ENCODE measurements at places on chromosomes 5 and 9.

GRCh38 chr5:159951834-159952233, 35.6 kb downstream of the ADRA1B start:
- no peak for DNase-seq

- no peak for DNase-seq
Observed at GRCh38 chr9:78029551-78030295, 1.9 kb downstream of the GNAQ start.

- peak; percentile 16 for DNase-seq
Observed at GRCh38 chr5:43432486-43433375, 20.5 kb upstream of the CCL28 start.

GRCh38 chr5:137575847-137576246, 76.7 kb upstream of the SPOCK1 start:
- DNase-seq, result no peak

- DNase-seq, result peak; percentile 45
Observed at GRCh38 chr9:34501889-34502425, 20.8 kb downstream of the ENHO start.

DNA sequence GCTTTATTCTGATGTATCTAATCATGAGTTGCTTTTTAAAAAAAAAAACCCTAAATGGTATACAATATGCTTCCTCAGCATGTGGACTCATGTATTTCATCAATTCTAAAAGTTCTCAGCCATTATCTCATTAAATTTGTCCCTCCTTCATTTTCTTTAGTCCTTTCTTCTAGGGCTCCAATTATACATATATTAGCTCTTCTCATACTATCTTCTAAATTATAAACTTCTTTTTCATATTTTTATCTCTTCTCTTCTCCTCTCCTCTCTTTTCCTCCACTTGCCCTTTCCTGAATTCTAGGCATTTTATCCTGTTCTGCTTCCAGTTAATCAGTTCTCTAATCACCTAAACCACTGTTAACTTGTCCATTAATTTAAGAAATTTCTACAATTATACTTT, 55.0 kb upstream of the IL33 start:
- DNase-seq, result no peak

DNA sequence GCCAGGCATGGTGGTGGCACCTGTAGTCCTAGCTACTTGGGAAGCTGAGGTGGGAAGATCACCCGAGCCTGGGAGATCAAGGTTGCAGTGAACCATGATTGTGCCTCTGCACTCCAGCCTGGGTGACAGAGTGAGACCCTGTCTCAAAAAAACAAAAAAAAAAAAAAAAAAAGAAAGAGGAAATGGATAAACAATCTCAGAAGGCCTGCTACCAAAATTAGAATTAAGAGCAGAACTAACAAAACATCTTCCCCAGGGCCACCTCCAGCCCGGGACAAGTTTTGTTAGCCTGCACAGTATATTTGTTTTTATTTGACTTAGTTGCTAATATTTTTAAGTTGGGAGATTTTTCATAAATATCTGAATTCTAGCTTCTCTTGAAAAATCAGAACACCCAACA, 23.1 kb downstream of the PAX5 start:
- no peak for DNase-seq

- DNase-seq, result no peak
Observed at GRCh38 chr5:16082053-16082452, 97.5 kb downstream of the MARCHF11 start.

GRCh38 chr9:100216178-100216787, 117.2 kb downstream of the INVS start:
- no peak for DNase-seq

DNA sequence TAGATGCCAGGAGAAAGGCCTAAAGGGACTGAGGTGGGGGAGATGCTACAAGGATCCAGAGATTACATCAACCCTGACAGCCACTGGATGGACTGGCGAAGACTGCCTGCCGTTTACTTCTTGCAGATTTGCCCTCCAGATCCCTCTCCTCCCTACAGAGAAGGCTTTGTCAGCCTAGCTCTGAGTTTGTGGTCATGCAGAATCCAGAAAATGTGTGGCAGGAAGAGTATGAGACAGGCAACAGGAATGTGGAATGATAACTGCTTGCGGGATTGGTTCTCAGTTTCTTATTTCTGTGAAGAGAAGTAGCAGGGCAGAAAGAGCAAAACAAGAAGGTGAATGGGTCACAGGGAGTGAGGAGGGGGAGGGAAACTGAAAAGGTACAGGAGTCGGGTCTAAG, 129.6 kb downstream of the TLE1 start:
- no peak for DNase-seq

GRCh38 chr5:74934949-74935751, 69.0 kb upstream of the FAM169A start:
- no peak for DNase-seq

DNA sequence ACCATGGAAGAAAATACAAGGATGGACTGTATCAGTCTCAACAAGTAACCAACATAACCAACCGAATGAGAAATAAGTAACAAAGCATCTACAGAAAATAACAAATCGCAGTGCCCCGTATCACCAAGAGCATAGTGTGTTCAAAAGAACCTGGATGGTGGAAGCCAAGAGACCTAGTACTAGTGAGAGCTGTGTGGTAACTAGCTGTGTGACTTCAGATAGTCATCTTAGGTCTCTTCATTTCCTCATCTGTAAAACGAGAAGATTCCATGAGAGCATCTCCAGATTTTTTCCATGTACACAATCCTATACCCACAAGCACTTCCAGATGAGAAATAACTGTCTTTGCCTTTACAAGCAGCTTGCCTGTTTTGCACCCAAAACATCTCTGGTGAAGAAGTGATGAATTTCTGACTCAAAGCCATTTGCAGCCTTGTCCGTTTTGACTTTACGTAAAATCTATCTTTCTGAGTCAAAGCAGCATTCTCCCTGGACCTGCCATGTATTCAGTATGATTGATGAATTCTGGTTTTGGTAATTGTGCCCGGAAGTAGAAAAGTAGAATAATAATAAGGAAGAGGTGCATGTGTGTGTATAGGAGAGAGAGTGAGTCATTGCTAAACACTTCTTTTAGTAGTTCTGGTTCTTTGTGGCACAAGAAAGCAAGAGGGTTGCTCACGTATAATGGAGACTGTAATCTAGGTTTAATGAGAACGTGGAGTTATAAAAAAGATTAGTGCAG, 41.0 kb downstream of the AOPEP start:
- DNase-seq, result no peak

DNA sequence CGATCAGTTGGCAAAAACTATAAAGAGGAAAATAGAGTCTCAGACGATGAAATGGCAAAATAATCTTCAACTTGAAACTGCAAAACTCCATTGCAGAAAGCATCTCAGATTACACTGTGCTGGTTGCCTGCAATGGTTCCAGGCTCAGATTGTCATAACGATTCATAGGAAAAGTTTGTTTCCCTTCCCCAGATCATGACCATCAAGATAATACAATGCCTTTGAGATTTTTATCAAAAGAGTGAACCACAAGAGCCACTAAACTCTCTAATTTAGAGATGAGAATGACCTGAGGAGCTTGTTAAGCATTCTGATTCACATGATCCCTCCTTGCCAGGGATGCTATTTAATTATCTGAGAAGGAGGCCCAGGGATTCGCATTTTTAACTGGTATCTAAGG, 52.6 kb upstream of the ITGA1 start:
- no peak for DNase-seq

DNA sequence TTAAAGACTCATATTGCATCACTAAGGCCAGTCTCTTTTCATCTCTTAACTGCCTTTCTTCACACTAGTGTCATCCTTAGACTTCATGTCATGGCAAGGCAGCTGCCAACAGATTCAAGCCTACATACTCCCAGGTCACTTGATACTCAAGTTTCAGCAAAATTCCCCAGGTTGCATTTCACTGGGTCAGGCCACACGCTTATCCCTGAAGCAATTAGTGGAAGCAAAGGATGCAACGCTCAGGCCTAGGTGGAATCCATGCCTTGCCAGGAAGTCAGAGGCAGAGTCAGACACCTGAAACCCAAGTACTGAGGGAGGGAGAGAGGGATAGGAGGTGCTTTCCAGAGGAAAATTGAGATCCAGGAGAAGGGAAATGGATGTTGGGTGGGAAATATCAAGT, 28.9 kb downstream of the YIPF5 start:
- DNase-seq, result no peak

- no peak for DNase-seq
Observed at GRCh38 chr5:44845777-44846176, 37.0 kb downstream of the MRPS30 start.

DNA sequence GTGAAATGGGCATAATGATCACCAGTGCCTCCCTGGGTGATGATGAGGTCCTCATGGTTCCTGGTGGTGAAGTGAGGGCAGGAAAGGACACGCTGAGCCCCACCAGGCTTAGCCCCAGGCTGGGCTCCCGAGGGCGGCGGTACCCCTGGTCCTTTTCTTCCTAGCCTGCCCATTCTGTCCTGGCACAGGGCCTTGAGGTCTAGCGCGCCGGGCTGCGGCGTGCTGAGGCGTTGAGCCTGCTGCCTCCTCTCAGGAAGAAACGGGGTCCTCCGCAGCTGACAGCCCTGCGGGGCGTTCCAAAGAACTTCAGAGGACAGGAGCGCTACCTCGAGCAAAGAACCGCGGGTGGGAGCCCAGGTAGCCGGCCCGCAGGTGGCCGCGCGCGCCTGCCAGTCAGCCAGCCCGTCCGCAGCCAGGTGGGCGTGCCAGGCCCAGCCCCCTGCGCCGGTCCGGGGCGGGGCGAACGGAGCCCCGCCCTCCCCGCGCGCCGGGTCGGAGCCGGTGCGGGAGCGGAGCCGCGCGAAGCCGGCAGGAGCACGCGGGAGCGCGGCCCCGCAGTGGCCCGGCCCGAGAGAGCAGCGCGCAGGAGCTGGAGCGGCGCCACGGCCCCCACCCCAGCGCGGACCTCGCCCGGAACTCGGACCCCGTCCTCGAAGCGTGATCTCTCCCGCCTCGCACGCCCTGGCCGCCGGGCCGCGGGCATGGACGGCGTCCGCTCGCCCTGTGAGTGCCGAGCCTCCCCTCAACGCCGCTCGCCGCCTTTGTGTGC, at the start of gene WNK2:
WNK2 (plus strand) TSS at position 477 of the 769 bp plus-strand sequence. CDS start 791 bp downstream, outside the sequence.
- DNase-seq, result peak; percentile 52

DNA sequence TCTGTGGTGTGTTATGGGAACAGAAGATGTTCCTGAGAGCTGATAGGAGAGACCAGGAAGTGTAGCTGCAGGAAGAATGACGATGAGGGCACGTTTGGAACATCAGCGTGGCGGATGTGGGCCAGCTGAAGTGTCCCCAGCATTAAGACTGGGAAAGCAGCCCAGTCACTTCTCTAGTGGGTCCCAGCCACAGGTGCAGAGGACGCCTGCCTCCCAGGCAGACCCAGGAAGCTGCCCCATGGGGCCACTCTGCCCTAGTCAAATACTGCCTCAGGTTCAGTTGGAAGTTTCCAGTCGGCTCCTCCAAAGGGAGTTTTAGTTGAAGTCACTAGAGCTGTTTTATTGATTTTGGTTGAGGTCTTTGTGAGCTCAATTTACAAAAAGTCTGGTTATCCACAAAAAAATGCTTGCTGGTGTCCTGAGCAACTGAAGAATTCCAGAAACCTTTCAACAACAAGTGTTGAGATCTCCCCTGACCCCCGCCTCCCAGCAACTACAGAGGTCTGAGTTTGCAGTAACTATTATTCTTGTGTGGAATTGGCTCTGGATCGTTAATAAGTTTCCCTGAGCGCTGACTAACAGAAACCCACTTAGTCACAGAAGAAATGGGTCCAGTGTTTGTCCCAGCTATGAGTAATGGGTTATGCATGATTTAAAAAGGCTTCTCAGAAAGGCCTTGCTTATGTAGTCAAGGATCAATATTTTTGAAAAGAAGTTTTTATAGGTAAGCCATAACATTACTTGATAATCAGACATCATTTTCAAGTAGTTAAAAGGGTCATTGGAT, 294.1 kb downstream of the FANCC start:
- no peak for DNase-seq

DNA sequence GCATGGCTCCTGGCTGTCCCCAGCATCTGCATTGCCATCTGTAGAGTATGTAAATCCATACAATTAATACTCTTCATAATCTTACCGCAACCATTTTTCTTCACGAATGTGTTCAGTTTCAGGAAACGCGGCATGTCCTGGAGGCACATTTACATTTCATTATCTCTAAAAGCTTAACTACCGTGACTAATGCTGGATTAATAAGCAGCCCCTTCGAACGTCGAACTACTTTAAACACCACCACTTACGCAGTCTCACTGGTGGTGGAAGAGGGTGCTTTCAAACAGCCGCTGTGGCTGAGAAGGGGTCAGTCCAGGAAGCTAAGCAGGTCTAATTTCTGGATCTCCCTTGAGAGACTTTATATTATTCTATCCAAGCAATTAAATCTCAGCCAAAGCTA, 85.6 kb downstream of the C5orf15 start:
- no peak for DNase-seq

GRCh38 chr9:91119679-91120078, 242.0 kb downstream of the AUH start:
- no peak for DNase-seq

DNA sequence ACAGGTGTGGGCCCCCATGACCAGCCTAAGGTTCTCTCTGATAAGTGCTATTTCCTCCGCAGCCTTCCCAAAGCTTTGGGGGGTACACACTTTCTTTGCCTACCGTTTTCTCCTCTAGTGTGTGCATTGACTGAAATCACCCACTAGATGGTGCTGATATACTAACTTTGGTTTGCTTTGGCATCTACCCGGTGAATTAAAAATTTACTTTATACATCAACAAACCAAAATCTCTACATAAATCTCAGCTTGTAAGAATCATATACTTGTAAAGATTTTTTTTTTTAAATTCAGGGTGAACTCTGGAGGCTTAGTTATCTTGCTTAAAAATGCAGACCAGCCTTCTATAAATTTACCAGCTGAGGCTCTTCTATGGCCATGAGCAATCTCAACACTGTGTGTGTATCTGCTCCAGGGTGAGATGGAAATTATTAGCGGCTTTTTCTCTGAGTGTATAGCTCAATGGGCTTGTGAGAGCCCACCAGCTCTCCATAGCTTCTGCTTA, 475.7 kb upstream of the TNC start:
- DNase-seq, result peak; percentile 22

- no peak for DNase-seq
Observed at GRCh38 chr9:130627051-130627450, 37.3 kb upstream of the PRDM12 start.

GRCh38 chr5:7425830-7426229, 29.9 kb downstream of the ADCY2 start:
- no peak for DNase-seq

- no peak for DNase-seq
Observed at GRCh38 chr5:95727764-95728191, 3.4 kb upstream of the RHOBTB3 start.

- no peak for DNase-seq
Observed at GRCh38 chr9:5428794-5429528, 8.8 kb downstream of the PLGRKT start.

All from uterus (tissue), 4 donors.